ENCODE measurements at places on chromosomes 12 and 14.

GRCh38 chr12:6612247-6612646 is 5.1 kb upstream of the CHD4 start:
- H3K4me3 ChIP-seq: peak overlapping the region; percentile 83
- DNase-seq: no peak
- H3K36me3 ChIP-seq: no peaks in the 10 kb centered on the region
- peak overlapping the region; percentile 94 for H3K27ac ChIP-seq

- no peak for DNase-seq
- no peak overlapping the region for H3K4me3 ChIP-seq
- H3K36me3 ChIP-seq: no peaks in the 10 kb centered on the region
- peaks cover 1% of the 10 kb centered on the region for H3K27me3 ChIP-seq
Measured at GRCh38 chr12:98828802-98829600, 183.9 kb downstream of the APAF1 start.

- H3K4me1 ChIP-seq: peaks cover 2% of the 10 kb centered on the region
- no peak for DNase-seq
- H3K36me3 ChIP-seq: no peaks in the 10 kb centered on the region
Measured at GRCh38 chr12:1822699-1823098, 2.3 kb downstream of the LRTM2 start.

- H3K27me3 ChIP-seq: peaks cover 5% of the 10 kb centered on the region
- H3K4me1 ChIP-seq: peaks cover 20% of the 10 kb centered on the region
- no peaks in the 10 kb centered on the region for H3K36me3 ChIP-seq
- no peak overlapping the region for H3K27ac ChIP-seq
- DNase-seq: no peak
- no peak overlapping the region for H3K4me3 ChIP-seq
Measured at GRCh38 chr12:116520801-116521471, 38.2 kb upstream of the MAP1LC3B2 start.

Data from naive thymus-derived CD8-positive, alpha-beta T cell (primary cell).